Cardiac septum (tissue), 1 donor: ENCODE measurements at places on chromosomes 1 and 21.

DNA sequence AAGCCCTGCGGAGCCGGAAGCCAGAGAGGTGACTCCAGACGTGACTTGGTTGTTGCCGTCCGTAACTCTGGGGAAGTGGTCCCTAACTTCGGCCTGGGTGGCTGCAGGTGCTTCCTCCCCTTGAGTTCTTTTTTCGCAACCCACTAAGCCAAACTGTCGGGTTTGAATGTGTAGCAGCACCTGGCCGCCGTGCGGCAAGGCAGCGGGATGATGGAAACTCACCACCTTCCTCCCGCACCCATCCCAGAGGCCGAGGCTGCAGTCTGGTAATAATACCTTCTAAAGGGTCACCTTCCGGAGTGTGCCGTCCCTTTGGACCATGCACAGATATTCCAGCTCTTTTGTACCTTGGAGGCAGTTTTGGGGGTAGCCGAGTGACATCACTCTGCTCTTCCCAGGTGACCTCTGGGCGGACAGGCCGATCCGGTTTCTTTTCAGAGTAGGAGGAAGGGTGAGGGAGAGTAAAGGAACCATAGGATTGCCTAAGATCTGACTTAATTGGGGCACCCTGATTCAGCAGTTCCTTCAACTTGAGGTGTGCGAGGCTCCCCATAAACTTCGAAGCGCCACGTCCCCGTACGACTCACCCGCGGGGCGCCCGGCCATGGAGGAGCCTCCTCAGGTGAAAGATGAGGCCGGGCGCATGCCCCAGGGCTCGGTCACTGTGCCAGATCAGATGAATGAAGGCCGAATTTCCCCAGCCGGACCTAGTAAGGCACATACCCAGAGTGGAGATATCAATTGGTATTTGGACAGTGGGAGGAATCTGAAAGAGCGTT is 1.0 kb downstream of the KCNK1 start:
- no peak for DNase-seq

- DNase-seq: no peak
Observed at GRCh38 chr1:207691841-207692240, 46.9 kb downstream of the CR1L start.

DNA sequence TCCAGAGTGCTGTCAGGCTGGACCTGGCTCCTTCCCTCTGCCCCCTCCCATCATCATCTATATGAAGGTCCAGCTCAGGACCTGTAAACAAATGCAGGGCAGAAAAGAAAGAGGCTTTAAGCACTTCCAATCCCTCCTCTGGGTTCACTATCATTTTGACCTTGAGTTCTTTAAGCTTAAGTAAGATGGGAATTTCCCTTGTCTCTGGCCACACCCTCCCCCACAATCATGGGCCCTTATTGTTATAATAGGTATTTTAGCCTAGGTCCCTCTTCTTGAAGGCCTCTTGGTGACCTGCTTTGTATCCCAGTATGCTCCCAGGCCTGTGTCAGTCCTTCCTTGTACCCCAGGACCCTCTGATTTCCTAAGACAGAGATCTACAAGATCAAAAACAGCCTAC is 45.1 kb upstream of the EPS15 start:
- DNase-seq: no peak

- DNase-seq: no peak
Observed at GRCh38 chr1:236164273-236164672, 21.9 kb downstream of the GPR137B start.

DNA sequence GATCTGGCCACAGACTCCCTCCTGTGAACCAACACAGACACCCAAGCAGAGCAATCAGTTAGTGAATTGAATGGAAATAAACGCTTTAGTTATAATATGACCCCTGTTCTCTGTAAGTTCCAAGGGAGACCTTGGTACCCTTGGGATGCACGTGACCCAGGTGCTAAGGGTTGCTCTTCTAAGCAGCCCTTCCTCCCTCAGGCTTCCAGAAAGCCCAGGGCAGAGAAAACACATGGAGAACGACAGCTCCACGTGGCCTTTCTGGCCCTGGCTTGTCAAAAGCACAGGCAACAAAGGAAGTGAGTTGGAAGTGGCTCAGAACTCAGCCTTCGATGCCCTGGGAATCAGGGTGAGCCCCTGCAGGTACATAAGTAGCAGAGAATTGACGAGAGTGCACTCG is 57.4 kb downstream of the LACTBL1 start:
- DNase-seq: no peak

DNA sequence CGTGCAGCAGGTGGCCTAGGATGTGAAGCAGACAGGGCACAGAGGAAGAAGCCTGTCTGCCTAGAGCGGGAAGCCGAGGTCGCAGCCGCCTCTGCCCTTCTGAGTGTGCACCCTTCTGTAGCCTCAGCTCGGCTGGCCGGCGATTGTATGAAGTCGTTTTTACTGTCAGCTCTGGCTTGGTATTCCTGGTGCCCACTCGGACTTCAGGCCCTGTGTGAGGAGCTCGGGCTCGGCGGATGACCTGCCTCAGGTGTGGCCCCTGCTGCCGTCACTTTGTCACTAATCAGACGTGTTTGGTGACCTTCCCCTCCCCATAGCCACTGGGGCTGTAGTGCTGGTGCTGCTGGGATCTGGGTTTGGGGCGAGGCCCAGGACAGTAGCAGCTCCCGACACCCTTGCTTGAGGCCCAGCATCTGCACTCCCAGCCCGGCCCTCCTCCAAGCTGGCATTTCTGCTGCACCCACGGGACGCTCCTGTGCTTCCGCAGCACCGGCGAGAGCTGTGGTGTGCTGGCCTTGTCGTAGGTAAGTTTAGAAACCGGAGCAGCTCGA is 18.1 kb downstream of the SLX9 start:
- no peak for DNase-seq

DNA sequence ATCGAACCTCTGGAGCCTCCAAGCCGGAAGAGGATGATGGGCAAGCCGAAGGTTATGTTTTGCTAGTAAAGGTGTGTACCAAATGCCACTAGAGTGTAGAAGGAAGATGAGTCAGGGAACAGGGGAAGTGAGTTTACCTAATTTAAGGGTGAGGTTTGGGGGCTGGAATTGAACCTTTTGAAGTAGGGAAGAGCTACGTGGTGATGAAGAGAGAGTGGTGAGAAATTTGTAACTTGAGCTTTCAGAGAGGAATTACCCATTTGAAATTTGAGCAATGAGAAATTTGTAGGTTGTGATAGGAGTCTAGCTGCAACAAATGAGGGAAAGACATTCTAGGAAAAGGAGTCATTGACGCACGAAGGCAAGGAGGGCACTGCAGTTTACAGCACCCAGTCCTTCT is 70.0 kb upstream of the TENT5C start:
- no peak for DNase-seq

DNA sequence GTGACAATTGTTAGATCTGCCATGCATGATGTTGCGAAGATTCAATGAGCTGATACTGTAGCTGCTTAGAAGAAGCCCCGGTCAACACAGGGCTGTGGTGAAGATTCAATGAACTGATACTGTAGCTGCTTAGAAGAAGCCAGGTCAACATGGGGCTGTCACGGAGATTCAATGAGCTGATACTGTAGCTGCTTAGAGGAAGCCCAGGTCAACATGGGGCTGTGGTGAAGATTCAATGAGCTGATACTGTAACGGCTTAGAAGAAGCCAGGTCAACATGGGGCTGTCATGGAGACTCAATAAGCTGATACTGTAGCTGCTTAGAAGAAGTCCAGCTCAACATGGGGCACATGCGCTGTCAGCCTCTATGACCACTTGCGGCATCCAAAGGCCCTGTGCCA is 18.8 kb upstream of the BACE2 start:
- DNase-seq: no peak

DNA sequence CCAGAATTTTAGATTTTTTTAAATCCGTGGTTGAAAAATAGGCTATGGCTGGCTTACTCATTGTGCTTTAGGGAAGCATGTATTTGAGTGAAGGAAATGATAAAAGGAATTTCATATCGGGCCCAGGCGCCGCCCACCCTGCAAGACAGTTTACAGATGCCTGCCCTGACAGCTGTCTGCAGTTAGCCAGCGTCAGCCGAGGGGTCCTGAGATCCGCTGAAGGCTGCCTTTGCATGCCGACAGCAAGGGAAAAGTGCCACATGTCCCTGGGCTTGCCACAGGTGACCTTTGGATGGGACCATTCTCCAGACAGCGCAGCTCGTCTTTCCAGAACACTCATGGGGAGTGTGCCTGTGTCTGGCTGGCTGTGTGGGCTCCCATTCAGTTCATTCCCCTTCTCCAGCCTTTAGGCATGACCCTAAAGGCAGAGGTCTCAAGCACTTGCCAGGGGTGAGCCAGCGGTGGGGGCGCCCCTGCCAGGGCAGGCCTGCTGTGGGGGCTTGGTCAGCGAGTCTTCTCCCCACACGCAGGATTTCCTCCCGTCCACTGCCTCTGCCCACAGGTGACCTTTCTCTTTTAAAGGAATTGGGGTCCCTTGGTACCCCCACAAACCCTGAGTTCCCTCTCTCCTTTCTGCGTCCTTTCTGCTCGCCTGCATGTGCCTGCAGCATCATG is 46.1 kb upstream of the TRAPPC10 start:
- DNase-seq: no peak

DNA sequence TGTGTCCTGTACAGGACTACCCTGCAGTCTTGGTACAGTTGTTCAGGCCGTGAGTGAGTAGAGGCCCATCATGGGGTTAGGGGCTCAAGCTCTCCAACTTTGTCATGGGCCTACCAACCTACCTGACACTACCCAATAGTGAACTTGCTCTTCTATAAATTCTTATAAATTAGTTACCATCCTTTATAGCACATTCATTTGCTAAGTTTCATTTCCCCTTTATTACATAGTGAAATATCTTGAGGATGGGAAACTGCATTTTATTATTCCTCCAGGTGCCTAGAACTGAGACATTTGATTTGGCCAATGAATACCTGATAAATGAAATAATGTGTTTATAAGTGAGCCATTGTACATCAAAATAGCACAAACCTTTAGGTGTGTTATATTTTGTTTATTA is 9.1 kb upstream of the CTH start:
- DNase-seq: no peak

GRCh38 chr1:28815533-28816185 is 3.7 kb downstream of the OPRD1 start:
- no peak for DNase-seq

DNA sequence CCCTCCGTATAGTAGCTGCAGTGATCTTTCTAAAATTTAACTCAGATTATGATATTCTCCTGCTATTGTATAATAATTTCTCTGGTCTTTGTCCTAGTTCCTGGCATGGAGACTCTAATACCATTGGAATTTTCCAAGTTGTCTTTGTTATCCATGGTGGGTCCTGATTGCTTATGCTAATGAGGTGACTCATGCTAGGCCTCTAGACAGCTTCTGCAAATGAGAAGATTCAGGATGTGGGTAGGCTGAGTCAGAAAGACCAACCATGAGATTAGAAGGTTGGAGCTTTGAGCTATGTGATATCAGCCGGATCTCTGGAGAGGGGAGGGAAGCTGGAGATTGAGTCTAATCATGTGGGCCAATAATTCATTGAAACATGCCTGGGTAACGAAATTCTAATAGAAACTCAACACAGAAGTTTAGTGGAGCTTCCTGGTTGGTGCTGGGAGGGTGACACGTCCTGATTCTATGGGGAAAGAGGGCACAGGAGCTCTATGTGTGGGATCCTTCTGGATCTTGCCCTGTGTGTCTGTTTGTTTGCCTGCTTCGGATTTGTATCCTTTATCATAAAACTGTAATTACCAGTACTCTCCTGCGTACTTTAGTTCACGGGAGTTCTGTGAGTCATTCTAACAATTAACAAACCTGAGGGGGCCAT is 73.2 kb upstream of the CNIH3 start:
- no peak for DNase-seq

DNA sequence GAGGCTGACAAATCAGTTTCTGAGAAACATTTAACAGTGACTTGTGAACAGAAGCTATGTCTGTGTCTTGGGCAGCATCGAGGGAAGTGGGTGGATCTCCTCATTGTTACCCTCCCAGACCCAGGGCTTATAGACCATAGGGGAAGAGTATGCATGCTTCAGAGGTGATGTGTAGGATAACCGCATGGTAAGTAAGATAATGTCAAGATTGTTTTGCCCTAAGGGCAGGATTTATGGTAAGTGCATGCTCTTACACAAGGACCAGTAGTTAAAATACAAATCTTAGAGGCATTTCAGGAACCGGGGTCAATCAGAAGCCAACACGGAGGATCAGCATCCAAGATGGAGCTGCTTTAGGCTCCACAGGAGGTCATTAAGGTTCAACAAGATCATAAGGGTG is 7.7 kb upstream of the PRMT2 start:
- no peak for DNase-seq

DNA sequence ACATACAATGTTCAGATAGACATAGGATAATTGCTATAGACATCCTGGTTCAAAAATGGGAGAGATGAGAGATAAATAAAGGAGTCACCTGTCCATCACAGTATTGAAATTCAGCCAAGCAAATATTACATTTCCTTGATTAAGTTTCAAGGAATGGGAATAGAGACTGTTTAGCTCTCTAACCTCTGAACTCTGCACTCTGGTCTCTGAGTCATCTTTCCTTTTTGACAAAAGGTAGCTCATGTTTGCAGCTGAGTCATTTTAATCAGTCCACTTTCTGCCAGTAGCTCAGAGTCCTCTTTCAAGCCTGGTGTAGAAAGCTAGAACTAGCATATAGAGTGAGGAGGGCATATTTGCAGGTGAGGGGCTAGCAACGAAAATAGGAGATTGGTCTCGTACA is 51.4 kb upstream of the GJA8 start:
- DNase-seq: no peak

DNA sequence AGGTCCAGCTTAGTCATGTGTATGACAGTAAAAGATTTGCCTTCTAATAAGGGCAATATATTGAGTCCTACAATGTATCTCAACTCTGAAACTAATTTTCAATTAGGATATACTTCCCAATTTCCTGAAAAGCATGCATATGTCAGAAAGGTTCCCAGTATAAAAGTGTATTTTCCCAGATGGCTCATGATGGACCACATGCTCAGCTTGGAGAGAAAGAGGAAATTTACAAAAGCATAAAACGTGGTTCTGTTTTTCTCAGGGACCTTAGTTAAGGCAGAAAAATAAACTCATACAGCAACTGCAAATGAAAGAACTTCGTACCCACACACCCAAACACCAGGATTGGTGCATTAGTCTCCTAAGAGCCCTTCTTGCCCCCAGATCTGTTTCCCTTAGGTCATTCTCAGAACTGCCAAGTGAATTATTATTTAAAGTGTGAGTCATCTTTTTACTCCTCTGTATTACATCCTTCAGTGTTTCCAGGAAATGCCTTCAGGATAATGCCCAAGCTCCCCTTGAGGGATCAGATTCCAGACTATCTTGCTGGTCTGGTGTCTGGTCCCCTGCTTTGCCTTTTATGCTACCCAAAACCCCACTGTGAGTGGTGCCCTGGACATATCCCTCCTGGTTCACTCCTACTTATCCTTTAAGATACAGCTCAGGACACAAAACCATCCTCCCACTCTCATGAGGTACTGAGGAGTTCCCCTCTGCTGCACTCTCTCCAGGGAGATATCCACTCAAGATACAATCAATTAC is 57.4 kb downstream of the SSX2IP start:
- no peak for DNase-seq

DNA sequence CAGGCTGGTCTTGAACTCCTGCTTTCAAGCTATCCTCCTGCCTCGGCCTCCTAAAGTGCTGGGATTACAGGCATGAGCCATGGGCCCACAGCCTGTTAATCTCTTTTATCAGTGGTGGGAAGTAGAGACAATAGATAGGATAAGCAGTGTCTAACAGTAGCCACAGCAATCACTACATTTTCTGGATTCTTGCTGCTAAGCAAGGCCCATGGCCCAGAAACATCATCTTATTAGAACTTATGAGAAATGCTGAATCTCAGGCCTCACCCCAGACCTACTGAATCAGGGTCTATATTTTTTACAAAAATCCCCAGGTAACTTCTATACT is 29.7 kb downstream of the IGFN1 start:
- no peak for DNase-seq

- no peak for DNase-seq
Observed at GRCh38 chr1:21761052-21761451, 21.9 kb downstream of the USP48 start.
